Activated CD4-positive, alpha-beta T cell treated with anti-CD3 and anti-CD28 coated beads for 24 hours (primary cell): ENCODE measurements at places on chromosomes 5 and 9.

- no peak for DNase-seq
Observed at GRCh38 chr5:76804266-76804665, 14.6 kb upstream of the F2RL1 start.

- DNase-seq, result no peak
Observed at GRCh38 chr5:2375757-2376250, 375.7 kb downstream of the IRX2 start.

DNA sequence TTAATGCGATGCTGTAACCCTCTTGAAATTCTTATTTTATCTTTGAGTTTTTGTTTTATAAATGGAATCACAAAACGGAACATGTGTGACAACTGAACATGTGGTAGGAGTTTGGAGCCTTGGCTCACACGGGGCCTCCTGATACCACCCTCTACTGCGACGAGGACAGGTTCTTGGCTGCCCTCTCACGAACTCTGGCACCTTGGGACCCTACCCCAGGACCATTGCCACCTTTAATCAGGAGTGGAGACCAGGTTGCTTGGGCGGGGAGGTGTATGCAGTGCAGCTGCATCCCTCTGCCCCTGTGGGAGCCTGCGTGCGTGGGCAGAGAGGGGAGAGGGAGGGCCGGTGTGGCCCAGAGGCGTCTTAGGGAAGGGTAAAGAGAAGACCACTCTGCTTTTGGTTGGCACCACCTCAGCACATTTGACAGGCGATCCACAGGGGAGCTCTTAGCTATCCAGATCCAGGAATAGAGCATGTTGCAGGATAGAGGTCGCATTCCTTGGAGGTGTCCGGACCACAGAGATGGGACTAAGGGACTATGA, 753.9 kb upstream of the PTPRD start:
- DNase-seq, result no peak

- DNase-seq, result no peak
Observed at GRCh38 chr9:79195879-79196278, 375.9 kb upstream of the TLE4 start.

DNA sequence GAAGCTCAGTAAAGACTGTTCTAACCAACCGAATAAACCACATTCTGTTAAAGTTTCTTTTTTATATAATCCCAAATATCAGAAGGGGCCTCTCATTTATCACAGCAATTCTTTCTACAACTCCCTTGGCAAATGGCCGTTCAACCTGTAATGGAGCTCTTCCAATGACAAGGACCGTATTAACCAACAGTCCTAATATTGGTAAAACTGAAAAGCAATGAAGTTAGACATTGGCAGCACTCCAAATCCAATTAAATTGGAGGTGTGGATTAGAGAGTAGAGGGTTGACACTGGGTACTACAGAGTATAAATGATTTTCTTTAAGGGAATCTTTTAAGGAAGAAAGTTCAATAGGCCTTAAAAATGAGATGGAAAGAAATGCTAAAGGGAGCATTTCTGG, 842 bp downstream of the TMED7 start:
- DNase-seq, result no peak

DNA sequence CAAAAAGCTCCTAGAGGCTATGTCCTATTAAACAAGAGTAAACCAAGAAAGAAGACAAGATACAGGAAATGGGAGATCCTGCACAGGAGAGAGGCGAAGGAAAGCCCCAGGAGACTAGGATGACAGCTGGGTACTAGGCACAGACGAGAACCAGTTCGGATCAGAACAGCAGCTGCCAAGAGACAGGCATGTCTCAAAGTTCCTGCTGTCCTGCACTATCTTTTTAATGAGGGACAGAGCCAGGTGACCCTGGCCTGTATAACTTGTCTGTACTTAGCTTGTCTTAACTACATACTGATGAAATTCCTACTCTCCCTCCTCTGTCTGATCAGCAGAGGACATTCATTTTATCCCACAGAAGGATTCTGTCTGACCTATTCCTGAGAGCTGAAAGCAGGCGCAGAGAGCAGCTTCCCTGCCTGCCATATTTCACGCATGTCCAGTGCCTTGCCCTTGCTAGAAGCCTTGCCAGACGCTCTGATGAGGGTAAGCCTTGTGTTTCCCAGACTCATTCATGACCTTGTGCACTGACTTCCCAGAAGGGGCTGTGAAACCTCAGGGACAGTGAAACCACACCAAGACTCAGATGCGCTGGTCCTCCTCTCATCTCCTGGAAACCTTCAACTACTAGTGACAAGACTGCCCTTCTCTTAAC, 24.7 kb downstream of the TSC1 start:
- no peak for DNase-seq

DNA sequence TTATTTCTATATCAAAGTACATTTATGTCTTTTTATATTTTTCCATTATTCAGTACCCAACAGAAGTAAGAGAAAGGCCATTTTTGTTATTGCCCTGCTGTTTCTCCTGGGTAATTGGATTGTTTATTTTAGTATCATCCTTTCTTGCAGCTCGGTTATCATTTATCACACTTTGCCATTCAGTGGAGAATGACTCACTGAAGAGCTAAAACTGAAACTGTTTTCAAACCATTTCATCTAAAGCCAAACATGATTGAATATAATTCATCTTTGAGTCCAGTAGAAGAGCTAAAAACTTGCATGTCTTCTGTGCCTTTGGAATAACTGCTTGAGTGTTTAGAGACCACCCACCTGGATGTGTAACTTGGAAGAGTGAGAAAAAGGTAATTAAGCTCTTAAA, 139.5 kb upstream of the PRDM9 start:
- DNase-seq, result no peak

GRCh38 chr5:135388860-135389435, 10.1 kb downstream of the MACROH2A1 start:
- DNase-seq, result no peak

- DNase-seq, result no peak
Observed at GRCh38 chr5:16134204-16134603, 45.4 kb downstream of the MARCHF11 start.

DNA sequence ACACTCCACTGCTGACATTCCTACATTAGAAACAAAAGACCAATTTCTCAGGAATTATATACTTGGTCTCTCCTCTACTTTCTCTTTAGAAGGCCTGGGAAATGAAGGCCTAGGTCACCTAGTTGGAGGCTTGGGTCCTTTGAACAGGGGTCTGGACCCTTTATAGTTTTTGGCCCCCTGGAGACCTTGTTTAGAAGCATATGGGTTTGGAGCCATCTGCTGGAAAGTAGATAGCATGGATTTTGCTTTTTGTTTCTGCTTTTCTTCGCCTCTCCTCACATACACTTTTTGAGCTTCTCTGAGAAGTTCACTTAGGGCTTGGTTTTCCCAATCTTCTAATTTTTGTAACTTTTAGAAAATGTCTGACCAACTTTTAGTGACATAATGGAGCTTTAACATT, 67.1 kb upstream of the CDK20 start:
- no peak for DNase-seq

DNA sequence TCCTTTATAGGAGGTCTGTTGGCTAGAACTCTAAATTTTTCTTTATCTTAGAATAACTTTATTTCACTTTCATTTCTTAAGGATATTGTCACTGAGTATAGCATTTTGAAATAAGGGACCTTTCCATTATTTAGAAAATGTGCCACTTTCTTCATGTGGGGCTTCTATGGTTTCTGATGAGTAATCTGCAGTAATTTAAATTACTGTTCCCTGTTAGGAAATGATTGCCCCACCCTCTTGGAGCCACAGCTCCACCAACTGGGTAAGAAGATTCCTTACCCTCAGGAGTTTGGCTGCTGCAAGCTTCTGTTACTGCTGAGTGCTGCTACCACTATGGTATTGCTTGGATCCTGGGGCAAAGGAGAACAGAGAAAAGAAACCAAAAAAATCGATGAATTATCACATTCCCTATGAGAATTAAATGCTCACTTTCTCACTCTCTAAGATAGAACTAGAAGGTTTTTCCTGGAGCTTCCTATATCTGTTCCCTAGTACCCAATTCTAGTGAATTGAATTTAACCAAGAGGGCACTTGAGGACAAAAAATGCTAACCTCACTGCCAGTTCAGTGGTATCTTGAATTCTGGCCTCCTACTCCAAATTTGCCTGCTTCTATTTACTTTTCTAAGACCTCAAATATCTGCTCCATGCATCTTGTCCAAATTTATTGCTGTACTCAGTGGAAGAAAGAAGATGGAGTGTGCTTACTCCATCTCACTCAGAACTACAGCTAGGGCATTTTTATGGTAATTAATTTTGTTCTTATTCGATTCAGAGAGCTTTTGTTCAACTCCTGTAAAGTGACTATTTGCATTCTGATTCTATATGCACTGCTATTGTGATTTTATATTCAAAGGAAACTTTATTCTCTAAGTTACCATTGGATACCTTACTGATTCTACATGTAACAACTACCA, 2111.3 kb downstream of the MAT2B start:
- no peak for DNase-seq

DNA sequence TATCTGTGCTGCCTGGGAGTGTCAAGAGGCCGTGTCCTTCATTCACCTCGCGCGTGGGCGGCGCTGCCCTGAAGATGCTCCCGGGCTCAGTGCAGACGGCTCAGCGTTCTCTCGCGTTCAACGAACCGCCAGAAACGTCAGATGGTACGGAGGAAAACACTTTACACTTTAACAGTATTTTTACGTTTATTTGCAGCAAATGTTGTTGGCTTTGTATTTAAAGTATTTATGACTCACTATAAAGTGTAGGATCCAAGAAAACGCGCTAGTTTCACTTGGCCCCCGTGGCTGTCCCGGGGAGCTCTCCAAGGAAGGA, 544 bp upstream of the ERCC6L2 start:
- DNase-seq, result peak; percentile 56

GRCh38 chr5:150489360-150490295, 18.3 kb upstream of the NDST1 start:
- DNase-seq, result no peak

GRCh38 chr9:128916745-128917144, 4.0 kb upstream of the PHYHD1 start:
- no peak for DNase-seq

DNA sequence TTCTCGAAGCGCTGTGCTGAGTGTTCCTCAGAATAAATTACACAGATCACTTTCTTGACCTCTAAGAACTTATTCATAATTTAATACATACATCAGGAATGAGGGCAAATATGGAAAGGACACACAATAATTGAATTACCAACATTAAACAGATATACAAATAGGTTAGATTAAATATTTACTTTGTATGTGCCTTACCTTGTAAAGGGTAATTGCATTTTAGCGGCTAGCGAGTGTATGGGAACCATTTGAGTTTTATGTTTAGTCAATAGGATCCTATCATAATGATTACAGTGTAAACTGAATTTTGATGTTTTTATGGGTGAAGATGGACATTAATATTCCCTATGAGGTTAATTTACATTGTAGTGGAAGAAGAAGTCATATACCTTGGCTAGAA, 1187.1 kb upstream of the WWC1 start:
- DNase-seq, result no peak

DNA sequence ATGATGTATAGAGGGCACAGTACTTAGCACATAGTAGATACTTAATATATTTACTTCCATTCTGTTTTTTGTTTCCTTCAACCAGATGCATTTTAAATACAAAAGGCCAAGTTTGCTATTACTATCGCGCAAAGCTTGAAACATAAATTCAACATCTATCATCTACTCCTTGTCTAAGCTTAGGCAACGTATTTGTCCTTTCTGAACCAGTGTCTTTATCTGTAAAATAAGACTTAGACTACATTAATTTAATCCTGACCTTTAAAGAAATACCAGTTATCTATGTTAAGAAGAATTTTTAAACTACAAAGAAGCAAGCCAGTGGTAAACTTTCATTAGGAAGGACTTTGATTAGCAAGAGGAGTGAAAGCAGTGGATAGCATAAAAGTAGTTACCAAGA, 173.0 kb downstream of the WDR70 start:
- DNase-seq, result no peak

- DNase-seq, result no peak
Observed at GRCh38 chr9:122004589-122004988, 88.5 kb downstream of the TTLL11 start.

- DNase-seq, result peak; percentile 61
Observed at GRCh38 chr5:43007246-43007910, 32.7 kb downstream of the ANXA2R start.

GRCh38 chr5:10607023-10607665, 43.3 kb downstream of the ANKRD33B start:
- no peak for DNase-seq

DNA sequence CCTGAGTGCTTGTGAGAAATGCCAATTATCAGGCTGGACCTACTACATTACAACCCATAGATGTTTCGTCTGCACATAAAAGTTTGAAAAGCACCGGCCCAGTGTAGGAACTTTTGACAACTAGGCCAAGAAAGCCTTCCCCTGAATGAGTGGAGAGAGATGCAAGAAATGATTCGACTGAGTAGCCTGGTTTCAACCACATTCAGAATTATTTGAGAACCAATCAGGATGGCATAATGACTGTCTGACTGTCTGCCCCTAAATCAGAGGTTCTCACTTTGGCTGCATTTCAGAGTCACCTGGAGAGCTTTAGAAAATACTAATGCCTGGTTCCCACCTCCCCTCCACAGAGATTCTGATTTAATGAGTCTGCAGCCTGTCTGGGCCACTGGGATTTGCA, 61.1 kb downstream of the FRMD3 start:
- DNase-seq, result no peak

- no peak for DNase-seq
Observed at GRCh38 chr5:89351975-89352374, 469.0 kb upstream of the MEF2C start.

- no peak for DNase-seq
Observed at GRCh38 chr5:134477462-134478245, 47.8 kb upstream of the JADE2 start.

- no peak for DNase-seq
Observed at GRCh38 chr9:14193328-14193990, 120.5 kb downstream of the NFIB start.

DNA sequence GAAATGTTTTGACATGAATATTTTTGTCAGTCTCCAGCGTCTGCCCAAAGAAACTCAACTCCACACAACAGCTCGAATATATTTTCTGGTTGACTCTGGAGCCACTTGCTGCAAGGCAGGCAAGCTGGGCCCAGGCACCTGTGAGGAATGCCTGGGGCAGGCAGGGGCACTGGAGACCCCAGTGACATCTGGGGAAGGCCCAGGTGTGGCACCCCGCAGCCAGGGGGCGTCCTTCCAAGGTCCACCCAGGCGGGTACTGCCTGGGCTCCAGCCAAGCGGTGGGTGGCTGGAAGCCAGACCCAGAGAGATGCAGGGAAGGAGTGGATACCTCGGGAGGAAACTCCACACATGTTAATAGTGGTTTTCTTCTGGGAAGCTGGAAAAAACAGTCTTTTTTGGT, 125.9 kb downstream of the PHF2 start:
- DNase-seq, result no peak

GRCh38 chr9:127380479-127380878, 16.5 kb upstream of the SLC2A8 start:
- DNase-seq, result no peak

DNA sequence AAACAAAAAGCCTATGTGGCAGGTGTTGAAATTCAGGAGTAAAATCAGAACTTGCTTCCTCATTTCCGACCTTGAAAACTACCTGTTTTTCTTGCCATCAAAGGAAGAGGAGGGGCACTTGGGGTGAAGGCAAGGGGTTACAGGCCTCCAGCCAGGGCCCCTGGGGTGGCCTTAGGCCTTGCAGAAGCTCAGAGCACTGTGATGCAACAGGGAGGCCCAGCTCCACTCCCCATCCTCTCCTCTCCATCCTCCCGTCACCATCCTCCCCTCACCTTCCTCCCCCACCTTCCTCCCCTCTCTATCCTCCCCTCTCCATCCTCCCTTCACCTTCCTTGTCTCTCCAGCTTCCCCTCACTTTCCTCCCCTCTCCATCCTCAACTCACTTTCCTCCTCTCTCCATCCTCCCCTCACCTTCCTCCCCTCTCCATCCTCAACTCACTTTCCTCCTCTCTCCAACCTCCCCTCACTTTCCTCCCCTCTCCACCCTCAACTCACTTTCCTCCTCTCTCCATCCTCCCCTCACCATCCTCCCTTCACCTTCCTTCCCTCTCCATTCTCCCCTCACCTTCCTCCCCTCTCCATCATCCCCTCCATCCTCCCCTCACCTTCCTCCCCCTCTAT, 111.6 kb downstream of the WNK2 start:
- DNase-seq, result no peak
